Right ventricle myocardium superior (tissue), 1 donor: ENCODE measurements at places on chromosomes 1 and 21. TPM values are rescaled to one million over a fixed set of nuclear protein-coding genes. Genes with fewer than 3 reads are reported as not detected.

Gene NUDT4B
- 0.38 TPM for total RNA-seq

Gene NBL1
- 38.6 TPM for total RNA-seq

Gene ATP8B2
- 11.0 TPM for total RNA-seq

Gene TDRD5
- total RNA-seq, result not detected

Gene C1orf141
- not detected for total RNA-seq

Gene RABGAP1L
- 53.6 TPM for total RNA-seq

Gene RRAGC
- 22.0 TPM for total RNA-seq

Gene LORICRIN
- total RNA-seq, result not detected

Gene GPR37L1
- 0.05 TPM for total RNA-seq

Gene RAB3GAP2
- total RNA-seq, result 23.9 TPM

Gene CBR3
- total RNA-seq, result 2.1 TPM

Gene CLEC20A
- not detected for total RNA-seq

Gene SRM
- total RNA-seq, result 47.2 TPM
